HCT116 (cell line): ENCODE measurements at places on chromosomes 13 and 19. TPM values are rescaled to one million over a fixed set of nuclear protein-coding genes. Genes with fewer than 3 reads are reported as not detected.

Gene PGLYRP1
- not detected for total RNA-seq

Gene DAND5
- 0.25 TPM for total RNA-seq

Gene ZNF628
- total RNA-seq, result 14.9 TPM

Gene KRTDAP
- total RNA-seq, result 0.74 TPM

Gene INAFM1
- 22.9 TPM for total RNA-seq

- no peak for DNase-seq
Observed at GRCh38 chr19:41307090-41307875, 2.7 kb upstream of the CCDC97 start.

GRCh38 chr19:4007836-4008539, 452 bp downstream of the PIAS4 start:
- DNase-seq, result no peak

- DNase-seq, result no peak
Observed at GRCh38 chr13:99805361-99805760, 166.2 kb downstream of the ZIC5 start.

- peak; percentile 35 for DNase-seq
Observed at GRCh38 chr19:15161028-15161984, 39.5 kb downstream of the NOTCH3 start.

DNA sequence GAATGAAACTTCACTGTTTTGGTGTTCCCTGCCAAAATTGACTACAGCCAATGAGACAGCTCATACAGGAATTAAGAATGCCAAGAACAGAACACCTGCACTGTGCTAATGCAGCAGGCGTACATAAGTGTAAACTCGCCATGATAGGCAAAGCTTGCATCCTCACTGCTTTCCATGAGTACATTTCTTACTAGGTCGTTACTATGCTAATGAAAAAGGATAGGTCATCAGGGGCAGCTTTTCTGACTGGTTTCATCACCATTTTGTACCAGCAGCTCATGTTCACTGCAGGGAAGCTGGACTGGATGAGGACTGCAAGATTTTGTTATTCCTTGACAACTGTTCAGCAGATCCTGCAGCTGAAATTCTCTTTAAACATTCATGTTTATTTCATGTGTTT, 1383.8 kb downstream of the EFNB2 start:
- no peak for DNase-seq

DNA sequence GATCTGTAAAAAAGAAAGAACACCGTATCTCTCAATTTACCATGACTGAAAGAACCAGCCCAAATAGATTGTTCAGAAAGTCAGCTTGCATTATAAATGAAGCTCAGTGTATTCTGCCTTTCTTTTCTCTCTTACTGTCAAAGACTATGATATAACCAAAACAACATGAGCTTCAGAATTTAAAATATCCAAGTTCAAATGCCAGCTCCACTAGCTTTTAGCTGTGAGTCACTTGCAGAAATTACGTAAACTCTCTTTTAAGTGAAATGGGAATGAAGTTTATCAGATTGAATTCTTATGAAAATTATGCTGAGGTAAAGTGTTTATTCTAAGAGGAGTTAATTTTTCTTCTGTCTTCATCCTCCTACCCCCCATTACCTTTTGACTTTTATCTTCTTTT, 20.0 kb upstream of the POSTN start:
- no peak for DNase-seq

DNA sequence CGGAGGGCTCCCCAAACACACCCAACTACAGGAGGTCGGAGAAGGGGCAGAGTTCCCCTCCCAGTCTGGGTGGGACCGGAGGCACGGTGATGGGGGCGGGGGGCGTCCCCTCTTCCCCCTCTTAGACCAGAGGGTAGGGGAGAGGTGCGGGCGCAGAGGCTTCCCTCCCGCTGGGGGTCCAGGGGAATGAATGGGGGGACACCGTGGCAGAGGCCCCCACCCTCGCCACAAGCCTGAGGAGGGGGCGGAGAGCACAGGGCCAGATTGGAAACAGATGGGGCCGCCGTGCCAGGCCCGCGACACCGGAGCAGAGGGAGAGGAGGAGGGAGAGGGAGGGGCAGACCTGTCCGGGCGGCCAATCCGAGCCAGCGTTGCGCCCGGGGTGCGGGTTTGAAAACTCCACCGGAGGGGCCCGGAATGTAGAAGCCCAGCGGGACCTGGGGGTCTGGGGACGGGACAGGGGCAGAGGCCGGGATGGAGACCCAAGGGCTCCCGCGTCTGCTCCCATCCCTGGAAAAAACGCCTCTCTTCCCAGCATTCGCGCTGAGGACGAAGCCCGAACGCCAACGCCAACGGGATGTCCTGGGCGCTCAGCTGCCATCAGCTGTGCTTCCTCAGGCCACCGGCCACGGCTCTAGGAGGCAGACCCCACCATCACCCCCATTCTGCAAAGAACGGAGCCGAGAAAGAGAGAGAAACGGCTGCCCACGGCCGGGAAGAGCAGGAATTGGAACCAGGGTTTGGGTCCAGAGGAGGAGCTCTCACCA, 46.8 kb downstream of the PTPRS start:
- DNase-seq, result no peak

- no peak for DNase-seq
Observed at GRCh38 chr13:85709072-85709471, 90.1 kb downstream of the SLITRK6 start.

- DNase-seq, result no peak
Observed at GRCh38 chr13:27933580-27934328, 14.0 kb downstream of the PDX1 start.
